ENCODE measurements at places on chromosomes 3 and 15.

DNA sequence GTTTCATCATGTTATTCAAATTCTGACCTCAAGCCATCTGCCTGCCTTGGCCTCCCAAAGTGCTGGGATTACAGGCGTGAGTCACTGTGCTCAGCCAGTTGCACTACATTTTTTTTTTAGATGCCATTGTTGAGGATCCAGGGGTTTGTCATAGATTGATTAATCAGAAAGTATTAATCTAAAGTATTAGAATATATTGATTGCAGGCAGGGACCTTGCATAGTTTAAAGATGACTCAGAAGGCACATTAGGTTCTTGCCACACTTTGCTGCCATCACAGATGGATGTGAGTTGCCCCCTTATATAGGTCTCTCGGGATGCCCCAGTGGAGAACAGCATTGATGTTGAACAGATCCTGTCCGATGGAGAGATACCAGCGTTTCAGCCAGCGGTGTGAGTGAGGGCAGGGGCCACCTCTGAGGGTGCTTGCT is 41.1 kb downstream of the IGF1R start:
- no peak for DNase-seq

- no peak for DNase-seq
These were observed 72.7 kb downstream of the GREM1 start for GRCh38 chr15:32790352-32790999.

GRCh38 chr15:36590838-36591237 is 11.4 kb downstream of the CDIN1 start:
- no peak for DNase-seq

DNA sequence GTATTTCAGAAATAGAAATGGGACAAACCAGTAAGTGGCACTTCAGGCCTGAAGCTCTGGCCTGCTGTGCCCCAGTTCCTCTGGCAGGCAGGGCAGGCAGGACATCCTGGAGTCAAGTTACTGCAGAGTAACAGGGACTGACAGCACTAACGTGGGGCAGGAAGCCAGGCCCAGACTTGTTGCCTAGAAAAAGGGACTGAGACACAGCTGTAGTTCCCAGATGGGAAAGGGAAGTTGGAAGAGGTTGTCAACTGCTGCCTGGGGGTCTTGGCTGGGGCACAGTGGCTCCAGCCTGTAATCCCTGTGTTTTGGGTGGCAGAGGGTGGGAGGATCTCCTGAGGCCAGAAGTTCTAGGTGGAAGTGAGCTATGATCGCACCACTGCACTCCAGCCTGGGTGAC is 171.9 kb downstream of the FMN1 start:
- peak; percentile 78 for DNase-seq

GRCh38 chr15:31257286-31257685 is 69.3 kb upstream of the KLF13 start:
- no peak for DNase-seq

- no peak for DNase-seq
These were observed 14.4 kb upstream of the CMSS1 start for GRCh38 chr3:99803297-99803696.

DNA sequence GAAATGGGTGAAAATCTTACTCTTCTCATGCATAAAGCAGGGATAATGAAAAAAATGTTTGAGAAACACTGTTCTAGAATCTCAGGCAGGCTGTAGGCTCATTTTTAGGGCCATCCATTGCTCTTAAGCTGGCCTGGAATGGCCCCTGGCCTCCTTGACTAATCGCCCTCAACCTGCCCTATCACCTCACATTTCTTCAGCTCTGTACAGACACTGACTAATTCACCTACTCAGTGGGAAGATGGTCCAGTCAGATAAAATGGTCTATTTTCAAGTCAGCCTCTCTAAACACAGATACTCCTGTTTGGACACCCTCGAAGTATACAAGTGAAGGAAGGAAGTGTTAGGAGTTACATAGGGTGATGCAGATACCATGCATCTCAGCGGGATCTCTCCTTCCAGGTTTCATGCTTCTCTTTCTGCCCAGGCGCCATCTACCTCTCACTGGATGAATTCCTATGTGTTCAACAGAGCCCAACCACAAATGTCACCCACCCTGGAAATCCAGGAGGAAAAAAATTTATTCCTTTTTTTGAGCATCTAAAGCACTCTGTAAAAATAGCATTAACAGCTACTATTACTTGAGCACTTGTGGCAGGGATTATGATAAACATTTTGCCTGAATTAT is 12.1 kb downstream of the FMN1 start:
- no peak for DNase-seq

GRCh38 chr3:141104151-141104821 is 53.1 kb downstream of the SPSB4 start:
- DNase-seq = peak; percentile 80

DNA sequence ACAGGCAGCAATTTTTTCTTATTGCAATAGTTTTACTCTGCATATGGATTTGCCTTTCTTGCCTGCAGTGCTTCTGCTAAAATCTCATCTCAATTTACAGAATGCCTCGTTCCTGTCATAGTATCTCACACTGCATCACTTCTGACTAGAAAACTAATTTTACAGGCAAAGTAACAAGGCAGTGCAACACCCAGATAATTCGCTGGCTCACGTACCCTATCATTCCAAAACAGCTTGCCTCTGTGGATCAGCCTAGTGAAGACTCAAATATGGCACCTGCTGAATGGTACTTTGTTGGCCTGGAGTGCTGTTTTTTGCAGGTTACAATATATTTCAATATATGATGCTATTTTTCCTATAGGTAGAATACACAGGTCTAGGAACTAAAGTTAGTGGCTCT is 5.3 kb downstream of the EIF5A2 start:
- DNase-seq = no peak

Data from right forelimb (tissue), 1 donor.